Effector memory CD8-positive, alpha-beta T cell (primary cell): ENCODE measurements at places on chromosomes 16 and 17.

DNA sequence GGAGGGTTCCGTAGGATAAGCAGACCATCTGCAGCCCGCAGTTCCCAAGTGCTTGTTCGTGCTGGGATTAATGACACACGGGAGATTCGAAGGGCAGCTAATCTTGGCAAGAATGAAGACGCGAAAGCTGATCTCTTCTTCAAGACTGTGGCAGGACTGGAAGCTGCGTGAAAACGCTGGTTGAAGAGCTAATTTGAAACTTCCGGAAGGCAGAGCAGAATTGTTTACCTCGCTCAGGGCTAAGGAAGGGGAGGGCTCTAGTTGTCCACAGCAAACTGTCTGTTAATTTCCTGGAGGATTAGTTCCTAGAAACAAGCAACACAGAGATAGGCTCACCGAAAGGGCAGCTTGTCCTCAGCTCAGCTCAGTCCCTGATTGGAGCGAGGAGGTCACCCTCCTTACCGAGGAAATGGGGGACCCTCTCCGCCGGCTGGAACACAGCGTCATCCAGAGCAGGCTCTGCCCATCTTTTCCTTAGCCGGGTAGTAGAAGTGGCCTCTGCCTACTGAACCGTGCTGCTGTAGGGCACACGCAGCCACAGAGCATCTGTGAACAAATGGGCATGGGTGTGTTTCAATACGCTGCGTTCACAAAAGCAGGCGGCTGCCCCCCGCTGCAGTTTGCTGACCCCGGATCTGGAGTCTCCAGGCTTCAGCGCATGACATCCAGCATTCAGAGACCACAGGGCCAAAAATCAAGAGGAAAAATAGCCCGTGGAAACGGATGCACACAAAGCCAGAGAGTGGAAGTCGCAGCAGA is 16.7 kb upstream of the BAIAP2 start:
- peak; percentile 28 for DNase-seq
- H3K36me3 ChIP-seq = no peaks in the 10 kb centered on the region
- no peaks in the 10 kb centered on the region for H3K27me3 ChIP-seq
- H3K27ac ChIP-seq = peak overlapping the region; percentile 87

GRCh38 chr16:29804020-29804419 is 2.3 kb upstream of the MAZ start:
- peaks cover 33% of the 10 kb centered on the region for H3K4me1 ChIP-seq
- peak overlapping the region; percentile 93 for H3K4me3 ChIP-seq
- H3K36me3 ChIP-seq = peaks cover 69% of the 10 kb centered on the region
- no peaks in the 10 kb centered on the region for H3K27me3 ChIP-seq
- no peak for DNase-seq
- H3K27ac ChIP-seq = peak overlapping the region; percentile 98

DNA sequence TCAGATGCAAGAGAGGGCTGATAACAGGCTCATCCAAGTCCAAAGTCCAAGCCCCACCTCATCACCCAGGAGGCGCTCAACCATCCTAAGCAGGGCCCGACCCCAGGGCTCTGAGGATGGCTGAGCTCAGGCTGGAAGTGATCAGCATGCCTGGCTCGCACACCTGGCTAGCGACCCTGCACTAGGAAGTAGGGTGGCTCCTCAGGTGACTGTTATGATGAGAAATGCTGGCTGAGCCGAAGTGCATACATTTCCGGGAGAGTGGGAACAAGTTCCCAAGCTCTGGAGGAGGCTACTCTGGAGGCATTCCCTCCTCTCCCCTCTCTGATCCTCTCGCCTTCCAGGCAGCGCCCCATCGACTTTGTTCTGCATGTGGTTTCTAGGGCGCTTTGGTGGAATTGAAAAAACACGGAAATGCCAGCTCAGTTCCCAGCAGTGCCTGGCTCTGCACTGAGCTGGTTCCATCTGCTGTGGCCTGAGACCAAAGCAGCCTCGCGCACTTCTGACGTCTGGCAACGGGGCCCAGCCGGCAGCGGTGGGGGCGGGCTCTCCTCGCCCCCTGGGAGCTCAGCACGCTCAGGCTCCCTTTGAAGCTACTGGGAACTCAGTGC is 130.3 kb downstream of the IRF8 start:
- no peak overlapping the region for H3K4me3 ChIP-seq
- H3K36me3 ChIP-seq = no peaks in the 10 kb centered on the region
- H3K27ac ChIP-seq = no peak overlapping the region
- DNase-seq = no peak
- H3K4me1 ChIP-seq = no peaks in the 10 kb centered on the region

- peaks cover 12% of the 10 kb centered on the region for H3K4me1 ChIP-seq
- H3K27me3 ChIP-seq = peaks cover 29% of the 10 kb centered on the region
- H3K4me3 ChIP-seq = peak overlapping the region; percentile 91
- no peak for DNase-seq
- H3K27ac ChIP-seq = peak overlapping the region; percentile 90
Measured at GRCh38 chr16:14070555-14070876, 603 bp upstream of the MRTFB start.

DNA sequence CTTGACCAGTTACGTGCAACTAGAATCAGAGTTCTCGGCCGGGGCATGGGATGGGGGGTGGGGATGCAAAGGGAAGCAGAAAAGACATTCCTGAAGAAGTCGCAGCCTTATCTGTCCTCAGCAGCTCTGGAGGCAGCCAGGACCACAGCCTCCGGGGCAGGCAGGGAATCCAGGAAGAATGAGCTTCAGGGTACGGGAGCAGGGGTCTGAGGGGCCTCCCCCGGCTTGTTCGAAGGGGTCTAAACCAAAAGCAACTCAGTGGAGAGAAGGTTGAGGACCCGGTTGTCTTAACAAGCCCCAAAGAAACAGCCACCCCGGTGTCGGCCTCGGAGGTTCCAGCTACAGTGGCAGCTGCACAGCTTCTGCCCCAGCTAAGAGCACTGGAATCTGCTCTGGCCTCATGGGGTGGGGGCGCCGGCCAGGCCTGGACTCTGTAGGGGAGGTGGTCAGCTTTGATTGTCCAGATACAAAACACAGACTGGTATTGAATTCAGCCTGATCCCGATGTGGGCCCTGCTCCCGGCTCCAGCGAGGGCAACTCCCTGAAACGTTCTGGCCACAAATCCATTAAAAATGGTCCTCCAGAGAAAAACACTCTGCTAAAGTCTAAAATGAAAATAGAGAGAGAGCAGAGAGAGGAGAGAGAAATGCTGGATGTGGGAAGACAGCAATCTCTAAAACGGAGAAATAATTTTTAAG is 7.7 kb downstream of the HOXB4 start:
- no peaks in the 10 kb centered on the region for H3K27me3 ChIP-seq
- H3K4me3 ChIP-seq = no peak overlapping the region
- H3K36me3 ChIP-seq = no peaks in the 10 kb centered on the region
- H3K27ac ChIP-seq = no peak overlapping the region
- no peak for DNase-seq

DNA sequence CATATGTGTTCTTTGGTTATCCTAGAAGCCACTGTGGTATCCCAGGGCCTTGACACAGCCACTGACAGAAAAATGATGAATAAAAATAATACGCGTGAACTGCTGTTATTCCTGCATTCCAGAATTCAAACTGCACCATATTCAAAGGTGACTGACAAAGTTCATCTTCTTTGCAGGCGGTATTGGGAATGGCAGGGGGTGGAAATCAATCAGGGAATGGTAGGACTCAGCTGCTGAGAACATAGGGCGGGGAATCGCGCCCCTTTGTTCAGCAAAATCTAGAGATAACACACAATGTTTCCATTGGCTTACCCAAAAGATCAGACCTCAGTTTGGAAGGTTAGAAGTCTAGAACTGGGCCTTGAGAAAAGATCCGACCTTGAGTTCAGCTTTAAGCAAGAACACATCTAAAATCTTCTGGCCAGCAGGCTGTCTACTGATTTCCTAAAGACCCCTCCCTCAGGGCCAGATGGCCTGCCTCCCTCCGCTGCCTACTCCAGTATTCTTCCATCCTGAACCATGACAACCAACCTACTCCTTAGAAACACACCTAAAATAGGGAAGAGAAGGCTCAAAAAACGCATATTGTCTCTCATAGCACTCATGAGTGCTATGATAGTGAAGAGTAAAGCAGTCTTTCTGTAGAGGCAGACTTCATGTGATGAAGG is 34.1 kb downstream of the CDK5R1 start:
- peak overlapping the region; percentile 91 for H3K27ac ChIP-seq
- peaks cover 58% of the 10 kb centered on the region for H3K4me1 ChIP-seq
- no peaks in the 10 kb centered on the region for H3K27me3 ChIP-seq
- peak overlapping the region; percentile 82 for H3K4me3 ChIP-seq
- DNase-seq = no peak
- H3K36me3 ChIP-seq = peaks cover 2% of the 10 kb centered on the region

DNA sequence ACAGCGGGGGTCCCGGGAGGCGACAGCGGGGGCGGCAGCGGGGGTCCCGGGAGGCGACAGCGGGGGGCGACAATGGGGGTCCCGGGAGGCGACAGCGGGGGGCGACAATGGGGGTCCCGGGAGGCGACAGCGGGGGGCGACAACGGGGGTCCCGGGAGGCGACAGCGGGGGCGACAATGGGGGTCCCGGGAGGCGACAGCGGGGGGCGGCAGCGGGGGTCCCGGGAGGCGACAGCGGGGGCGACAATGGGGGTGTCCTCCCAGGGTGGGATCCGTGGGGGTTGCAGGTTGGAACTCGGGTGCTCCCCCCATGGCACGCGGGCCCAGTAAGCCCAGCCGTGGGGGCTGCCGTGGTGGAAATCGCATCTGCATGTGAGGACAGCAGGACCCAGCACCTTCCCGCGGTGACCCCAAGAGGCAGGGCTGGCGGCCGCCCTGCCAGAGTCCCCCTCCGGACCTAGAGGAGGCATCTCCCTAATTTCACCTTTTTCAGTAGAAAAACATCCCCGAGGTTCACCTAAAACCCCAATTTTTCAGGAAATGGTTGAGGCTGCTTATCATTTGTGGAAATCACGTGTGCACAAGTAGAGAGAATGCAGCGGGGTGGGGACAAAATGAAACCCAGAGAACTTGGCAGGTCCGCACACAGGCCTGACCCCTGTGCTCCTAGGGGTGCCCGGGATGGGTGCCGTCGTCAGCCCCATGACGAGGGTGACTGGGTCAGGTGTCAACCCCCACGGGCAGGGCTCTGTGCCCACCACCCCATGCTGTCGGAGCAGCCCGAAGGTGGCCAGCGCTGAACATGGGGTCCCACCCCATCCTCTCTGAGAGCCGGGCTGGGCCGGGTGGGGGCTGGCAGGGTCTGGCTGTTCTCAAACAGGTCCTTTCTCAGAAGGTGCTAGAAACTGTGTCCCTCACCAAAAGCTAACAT is 10.5 kb upstream of the METRNL start:
- H3K36me3 ChIP-seq = peaks cover 10% of the 10 kb centered on the region
- H3K27me3 ChIP-seq = no peaks in the 10 kb centered on the region
- no peak overlapping the region for H3K27ac ChIP-seq
- H3K4me1 ChIP-seq = peaks cover 11% of the 10 kb centered on the region
- DNase-seq = no peak

DNA sequence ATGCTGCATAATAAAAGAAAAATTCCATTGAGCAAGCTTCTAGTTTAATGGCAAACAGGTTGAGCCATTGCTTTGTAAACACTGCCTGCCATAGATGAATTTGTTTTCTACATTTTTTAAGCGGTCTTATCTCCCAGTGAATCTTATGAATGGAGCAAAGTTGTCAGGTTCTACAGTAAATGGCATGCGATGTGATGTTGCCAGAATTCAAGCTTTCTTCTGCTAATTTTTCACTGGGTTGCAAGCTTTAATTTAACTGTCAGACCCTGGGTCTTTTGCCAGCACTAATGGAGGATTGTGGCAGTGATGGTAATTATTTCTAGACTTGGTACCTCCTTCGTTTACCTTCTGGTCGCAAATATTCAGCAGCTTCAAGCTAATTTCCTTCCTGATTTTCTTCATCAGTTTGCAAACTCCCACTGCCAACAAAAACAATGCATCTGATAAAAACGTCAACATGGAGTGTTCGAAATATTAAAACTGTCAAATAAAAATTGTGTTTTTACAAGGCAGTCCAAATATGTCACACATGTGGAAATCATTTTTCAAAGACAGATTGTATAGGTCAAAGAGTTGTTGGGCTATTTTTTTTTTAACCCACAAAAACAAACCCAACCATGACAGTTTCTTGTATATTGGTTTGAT is 274.2 kb upstream of the ERCC4 start:
- H3K27me3 ChIP-seq = no peaks in the 10 kb centered on the region
- no peaks in the 10 kb centered on the region for H3K36me3 ChIP-seq
- no peaks in the 10 kb centered on the region for H3K4me1 ChIP-seq
- no peak overlapping the region for H3K4me3 ChIP-seq

DNA sequence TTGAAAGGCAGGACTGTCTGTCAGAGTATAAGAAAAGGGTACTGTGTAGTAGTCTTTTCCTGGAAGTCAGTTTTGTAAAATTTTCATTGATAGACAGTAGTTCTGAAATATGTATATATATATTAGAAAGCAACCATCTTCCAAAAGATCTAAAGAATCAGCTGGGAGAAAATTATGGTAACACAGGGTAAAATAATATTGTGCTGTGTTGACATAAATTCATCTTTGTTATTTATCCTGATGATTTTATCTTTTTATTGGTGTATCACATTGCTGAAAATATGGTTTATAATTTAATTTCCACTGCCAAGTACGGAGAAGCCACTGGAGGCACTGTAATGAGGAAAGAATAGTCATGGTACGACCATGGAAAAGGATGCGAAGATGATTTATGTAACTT is 324.9 kb downstream of the CA10 start:
- H3K4me1 ChIP-seq = no peaks in the 10 kb centered on the region
- H3K27me3 ChIP-seq = no peaks in the 10 kb centered on the region
- no peak overlapping the region for H3K4me3 ChIP-seq

DNA sequence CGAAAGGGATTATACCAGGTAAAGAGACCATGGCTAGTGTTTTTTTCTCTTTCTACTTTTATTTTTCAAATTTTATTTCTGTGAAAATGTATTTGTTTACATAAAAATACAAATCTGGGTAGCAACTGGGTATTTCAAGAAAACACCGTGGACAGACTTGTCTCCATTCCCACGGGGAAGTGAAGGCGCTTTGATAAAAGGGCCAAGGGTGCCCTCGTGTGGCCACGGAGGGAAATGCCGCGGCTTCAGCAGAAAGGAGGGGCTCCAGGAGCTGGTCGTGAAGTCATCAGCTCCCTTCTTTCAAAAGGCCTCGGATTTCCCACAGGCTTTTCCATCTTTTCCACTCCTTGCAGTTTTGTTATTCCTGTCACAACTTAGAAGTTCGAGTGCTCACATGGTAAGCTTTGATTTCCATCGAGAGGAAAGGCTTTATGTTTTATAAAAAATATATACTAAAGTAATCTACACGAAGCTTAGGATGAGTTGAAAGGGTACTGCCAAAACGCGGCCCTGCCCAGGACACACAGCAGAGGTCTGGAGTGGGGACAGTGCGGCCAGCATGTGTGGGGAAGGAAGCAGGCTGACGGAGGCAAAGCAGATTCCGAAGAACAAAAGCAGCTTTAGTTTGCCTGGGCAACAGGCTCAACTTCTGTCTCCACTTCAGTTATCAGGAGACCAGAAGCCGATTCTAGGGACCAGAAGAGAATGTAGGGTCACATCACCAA is 15.3 kb upstream of the MNT start:
- peak; percentile 90 for DNase-seq
- H3K4me3 ChIP-seq = no peak overlapping the region
- H3K36me3 ChIP-seq = peaks cover 29% of the 10 kb centered on the region
- no peak overlapping the region for H3K27ac ChIP-seq

- no peaks in the 10 kb centered on the region for H3K27me3 ChIP-seq
- peak overlapping the region; percentile 51 for H3K27ac ChIP-seq
- no peak for DNase-seq
Measured at GRCh38 chr16:67897231-67897630, 4.2 kb downstream of the PSKH1 start.
